ENCODE measurements at places on chromosomes 3 and 15.

- no peak for DNase-seq
These were observed 62.8 kb downstream of the MDFIC2 start for GRCh38 chr3:70249509-70250160.

- DNase-seq: no peak
These were observed 48.7 kb downstream of the STAG1 start for GRCh38 chr3:136703429-136703828.

GRCh38 chr15:43199945-43200488 is 14.8 kb downstream of the CCNDBP1 start:
- DNase-seq: no peak

GRCh38 chr3:28780480-28780879 is 431.9 kb upstream of the AZI2 start:
- no peak for DNase-seq

DNA sequence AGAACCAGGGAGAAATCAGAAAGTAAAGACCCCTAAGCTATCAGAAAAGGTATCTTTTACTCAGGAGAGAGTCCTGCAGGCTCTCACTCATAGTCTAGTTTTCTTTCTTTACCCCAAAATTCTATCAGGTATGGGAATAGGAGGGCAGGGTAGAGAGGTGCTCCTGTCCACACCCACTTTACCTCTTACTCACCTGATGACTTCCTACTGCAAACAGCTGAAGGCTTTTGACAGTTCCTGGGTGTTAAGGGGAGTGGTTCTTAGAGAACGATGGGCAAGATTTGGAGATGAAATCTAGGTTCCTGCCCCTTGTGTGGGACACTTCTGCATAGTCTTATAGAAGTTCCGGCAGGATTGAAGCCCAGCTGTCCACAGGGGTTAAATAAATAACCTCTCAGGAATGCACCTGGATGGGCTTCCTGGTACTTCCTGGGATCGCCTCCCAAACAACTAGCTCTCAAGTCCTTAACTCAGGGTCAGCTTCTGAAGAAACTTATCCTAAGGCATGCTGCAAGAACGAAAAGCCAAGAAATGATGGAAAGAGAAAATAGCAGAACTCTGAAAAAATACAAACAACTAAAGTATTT is 10.8 kb upstream of the TNFAIP8L3 start:
- no peak for DNase-seq

DNA sequence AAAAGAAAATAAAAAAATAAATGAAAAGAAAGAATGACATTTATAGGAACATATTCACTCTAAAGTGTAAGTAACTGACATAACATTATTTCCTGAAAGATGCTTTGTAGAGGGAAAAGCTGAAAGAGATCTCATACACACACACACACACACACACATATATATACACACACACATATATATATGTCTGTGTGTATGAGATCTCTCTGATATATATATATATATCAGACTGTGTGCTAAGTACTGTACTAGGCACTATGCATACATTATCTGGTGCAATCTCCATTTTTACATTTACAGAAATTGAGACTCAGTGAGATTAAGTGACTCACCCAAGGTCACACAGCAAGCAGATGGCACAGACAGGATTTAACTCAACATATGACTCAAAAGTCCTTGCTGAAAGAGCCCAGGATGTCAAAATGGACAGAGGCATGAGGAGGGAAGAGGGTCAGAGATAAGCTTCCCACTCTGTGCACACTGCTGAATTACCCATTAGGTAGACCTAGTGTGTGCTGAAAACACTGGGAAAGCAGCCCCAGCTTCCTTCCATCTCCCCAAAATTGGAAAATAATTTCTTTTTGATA is 15.0 kb downstream of the BHLHE40 start:
- no peak for DNase-seq

GRCh38 chr3:151753846-151754245 is 20.1 kb downstream of the AADACL2 start:
- no peak for DNase-seq

- no peak for DNase-seq
These were observed 813.8 kb downstream of the NR2F2 start for GRCh38 chr15:97144377-97144711.

- no peak for DNase-seq
These were observed 670.8 kb upstream of the NR2F2 start for GRCh38 chr15:95659656-95660055.

- no peak for DNase-seq
These were observed 125.0 kb upstream of the CGNL1 start for GRCh38 chr15:57251308-57251707.

DNA sequence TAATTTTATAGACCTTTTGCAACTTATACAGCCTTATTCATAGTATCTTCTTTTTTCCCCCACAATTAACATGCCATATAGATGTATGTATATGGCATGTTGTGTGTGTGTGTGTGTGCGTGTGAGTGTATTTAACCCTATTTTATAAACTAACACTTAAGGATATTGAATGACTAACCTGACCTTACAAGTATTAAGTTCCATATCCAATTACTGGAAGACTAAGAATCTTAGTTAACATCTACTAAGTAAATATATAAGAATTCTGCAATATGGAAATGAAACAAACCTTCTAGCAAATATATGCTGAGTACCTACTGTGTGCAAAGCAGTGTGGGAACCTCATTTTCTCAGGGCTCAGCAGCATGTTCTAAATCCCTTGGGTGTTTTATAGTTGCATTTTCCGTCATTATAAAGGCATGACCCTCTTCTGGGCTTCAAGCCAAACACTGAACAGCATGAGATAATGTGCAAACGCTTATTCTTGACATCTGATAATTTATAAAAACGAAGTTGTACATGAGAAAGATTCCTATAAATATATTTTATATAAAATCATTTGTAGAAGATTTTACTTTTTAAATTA is 105.5 kb downstream of the NLGN1 start:
- peak; percentile 51 for DNase-seq

DNA sequence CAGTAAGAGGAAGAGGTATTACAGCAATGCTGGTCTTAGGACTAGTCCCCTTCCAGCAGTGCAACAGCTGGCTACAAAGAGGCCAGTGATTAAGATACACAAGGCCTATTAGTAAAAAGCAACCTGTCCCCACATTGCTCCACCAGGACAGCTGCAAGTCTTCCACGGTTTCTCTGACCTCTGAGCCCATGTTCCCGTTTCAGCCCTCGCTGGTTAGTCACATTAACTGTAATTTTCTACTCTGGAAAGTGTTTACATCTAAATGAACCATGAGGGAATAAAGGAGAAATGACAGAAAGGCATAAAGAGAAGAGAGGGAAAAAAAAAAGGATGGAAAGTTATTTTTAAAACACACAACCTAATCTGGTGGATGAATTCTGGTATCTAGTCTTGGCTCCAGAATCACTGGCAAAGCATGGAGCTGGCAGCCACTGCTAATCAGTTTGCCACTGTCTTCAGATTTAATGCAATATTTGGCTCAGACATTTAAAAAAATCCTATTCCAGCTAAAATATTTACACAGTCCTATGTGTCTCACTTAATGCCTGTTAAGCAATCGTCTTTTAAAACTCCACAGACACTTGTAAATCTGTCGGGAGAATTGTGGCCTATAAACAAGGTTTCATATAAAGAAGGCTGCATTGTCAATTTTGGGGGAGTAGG is 154.9 kb downstream of the GREM1 start:
- DNase-seq: no peak

DNA sequence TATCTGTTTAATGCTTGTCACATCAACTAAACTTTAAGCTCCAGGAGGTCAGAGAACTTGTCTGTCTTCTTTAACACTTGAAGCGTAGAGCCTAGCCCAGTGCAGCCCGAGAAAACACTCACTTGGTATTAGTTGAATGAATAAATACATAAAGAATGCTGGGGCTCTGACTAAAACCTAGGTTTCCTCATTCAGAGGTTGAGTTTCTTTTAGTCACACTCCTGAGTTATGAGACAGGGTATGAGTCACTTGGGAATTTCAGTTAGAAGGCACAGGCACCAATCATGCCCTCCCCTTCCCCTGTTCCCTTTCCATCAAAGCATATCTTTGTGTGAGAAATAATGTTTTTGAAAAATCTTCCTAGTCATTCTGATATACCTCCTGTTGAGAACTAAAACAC is 589.8 kb upstream of the DPPA4 start:
- DNase-seq: no peak

DNA sequence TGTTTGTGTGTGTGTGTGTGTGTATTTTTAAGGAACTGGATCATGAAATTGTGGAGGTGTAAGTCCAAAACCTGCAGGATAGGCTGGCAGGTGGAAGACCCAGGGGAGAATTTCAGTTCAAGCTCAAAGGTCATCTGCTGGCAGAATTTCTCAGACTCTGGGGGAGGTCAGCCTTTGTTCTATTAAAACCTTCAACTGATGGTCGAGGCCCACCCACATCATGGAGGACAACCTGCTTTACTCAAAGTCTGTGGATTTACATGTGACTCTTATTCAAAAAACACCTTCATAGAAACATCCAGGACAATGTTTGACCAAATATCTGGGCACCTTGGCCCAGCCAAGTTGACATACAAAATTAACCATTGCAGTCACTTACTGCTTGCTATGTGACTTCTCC is 157.2 kb downstream of the EDEM1 start:
- no peak for DNase-seq

DNA sequence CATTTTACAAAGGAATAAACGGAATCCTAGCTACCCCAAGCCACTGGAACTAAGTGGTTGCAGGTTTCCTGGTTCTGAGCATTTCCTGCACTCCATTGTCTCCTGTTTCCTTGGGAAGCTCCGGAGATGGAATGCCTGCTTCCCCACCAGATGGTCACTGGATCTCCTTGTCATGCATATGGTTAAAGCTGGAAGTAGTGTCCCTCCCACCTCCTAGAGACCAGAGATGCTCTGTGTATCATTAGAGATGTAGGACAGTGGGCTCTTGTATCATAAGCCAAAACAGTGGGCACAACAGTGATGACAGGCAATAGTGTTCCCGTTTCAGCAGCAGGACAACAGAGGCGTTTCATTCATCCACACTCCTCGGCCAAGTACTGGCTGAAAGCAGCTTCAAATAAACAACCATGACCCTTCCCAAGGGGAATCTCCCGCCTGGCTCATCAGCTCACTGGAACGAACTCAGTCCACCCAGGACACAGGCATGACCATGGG is 136.2 kb upstream of the EIF1B start:
- no peak for DNase-seq

- DNase-seq: no peak
These were observed 7.4 kb downstream of the MESD start for GRCh38 chr15:80982205-80982604.

GRCh38 chr3:63245726-63246241 is 32.3 kb upstream of the SYNPR start:
- no peak for DNase-seq

GRCh38 chr3:138434875-138435772 is 708 bp downstream of the ESYT3 start:
- DNase-seq: no peak

DNA sequence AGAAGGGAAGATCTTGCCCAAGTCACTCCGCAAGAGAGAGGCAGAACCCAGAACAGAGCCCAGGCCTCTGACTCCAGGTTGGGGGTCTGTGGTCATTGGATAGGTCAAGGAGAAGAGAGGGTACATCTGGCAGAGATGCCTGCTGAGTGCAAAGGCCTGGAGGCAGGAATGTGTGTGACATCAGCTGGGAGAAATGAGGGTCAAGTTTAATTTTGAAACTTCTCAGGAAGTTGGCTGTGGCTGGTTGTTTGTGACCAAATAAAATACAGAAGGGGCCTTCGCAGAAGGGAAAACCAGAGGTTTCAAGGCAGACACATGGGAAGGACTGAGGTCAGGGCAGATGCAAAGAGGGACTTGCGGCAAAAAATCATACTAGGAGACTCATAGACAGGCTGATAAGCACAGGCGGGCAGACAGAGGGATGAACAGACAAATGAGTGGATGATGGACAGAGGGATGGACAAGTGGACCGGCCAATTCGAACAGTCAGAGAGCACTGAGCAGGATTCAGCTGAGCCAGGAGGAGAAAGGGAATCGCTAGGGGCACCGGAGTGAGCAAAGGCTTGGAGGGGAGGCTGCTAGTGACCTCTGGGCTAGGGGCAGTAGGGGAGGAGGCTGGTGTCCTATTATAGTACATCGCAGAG is 28.8 kb upstream of the CACNA2D2 start:
- no peak for DNase-seq

DNA sequence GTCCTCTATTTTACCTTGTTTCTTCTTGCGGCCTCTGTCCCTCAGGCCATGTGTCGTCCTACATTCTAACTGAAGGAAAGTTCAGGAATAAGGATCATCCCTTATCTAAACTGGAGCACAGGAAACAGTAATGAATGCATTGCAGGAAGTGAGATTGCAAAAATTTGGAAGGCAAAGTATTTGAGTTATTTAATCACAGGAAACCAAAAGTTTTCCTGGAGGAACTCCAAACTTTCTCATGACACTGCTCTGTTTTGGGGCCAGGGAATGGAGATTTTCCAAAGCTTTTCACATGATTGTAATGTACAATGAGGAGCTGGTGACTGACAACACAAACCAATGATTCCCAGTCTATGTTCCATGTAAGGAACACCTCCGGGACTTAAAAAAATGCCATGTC is 57.8 kb upstream of the PLSCR4 start:
- no peak for DNase-seq

- DNase-seq: no peak
These were observed 95.2 kb downstream of the NR1D2 start for GRCh38 chr3:24040311-24040710.

- DNase-seq: no peak
These were observed 706.5 kb upstream of the UBE2E2 start for GRCh38 chr3:22496641-22497040.

- DNase-seq: peak; percentile 53
These were observed 141.0 kb downstream of the WDR72 start for GRCh38 chr15:53618461-53618860.

- DNase-seq: peak; percentile 36
These were observed 670 bp upstream of the ISLR start for GRCh38 chr15:74172701-74173379.

DNA sequence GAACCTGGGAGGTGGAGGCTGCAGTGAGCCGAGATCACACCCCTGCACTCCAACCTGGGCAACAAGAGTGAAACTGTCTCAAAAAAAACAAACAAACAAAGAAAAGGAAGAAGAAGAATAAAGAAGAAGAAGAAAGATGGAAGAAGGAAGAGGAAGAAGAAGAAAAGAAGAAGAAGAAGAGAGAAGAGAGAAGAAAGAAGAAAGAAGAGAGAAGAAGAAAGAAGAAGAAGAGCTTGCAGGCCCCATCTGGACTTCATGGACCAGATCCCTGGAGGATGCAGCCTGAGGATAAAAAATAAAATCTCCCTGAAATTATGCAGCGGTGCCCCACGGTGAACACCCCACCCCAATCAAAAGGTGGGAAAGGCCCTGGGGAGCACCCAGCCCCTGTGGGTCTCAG is 8.8 kb upstream of the MESP1 start:
- DNase-seq: no peak

DNA sequence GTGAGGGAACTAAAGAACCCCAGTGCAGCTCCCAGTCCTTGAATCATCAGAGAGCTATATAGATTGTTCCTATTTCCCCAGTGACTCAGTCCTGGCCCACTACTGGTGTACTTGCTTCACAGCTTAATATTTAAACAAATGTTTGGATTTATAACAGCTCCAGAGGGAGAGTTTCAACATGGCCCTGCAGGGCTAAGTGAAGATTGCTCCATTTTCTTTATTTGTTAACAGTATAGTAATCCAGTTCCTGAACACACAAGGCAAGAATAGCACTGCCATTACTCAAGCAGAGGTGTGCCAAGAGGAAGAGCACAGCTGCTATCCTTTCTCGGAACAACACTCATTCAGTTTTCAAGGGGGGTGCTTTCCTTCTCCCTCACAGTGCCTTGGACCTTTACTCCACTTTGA is 6.5 kb downstream of the SQOR start:
- DNase-seq: no peak

GRCh38 chr15:101047301-101047781 is 128.2 kb downstream of the LRRK1 start:
- no peak for DNase-seq

Data from NCI-H446 (cell line).